ENCODE measurements at places on chromosomes 5 and 9. TPM values are rescaled to one million over a fixed set of nuclear protein-coding genes. Genes with fewer than 3 reads are reported as not detected.

PCA3 gene
- not detected for total RNA-seq

PTGS1 gene
- 61.8 TPM for total RNA-seq

NEUROG1 gene
- total RNA-seq: not detected

AFF4 gene
- total RNA-seq: 44.4 TPM

PCDHB11 gene
- 1.7 TPM for total RNA-seq

EIF4E1B gene
- total RNA-seq: not detected

IRX4 gene
- total RNA-seq: not detected

NMUR2 gene
- total RNA-seq: 0.24 TPM

IL7R gene
- 0.48 TPM for total RNA-seq

HTR1A gene
- not detected for total RNA-seq

SLC34A3 gene
- total RNA-seq: not detected
